ENCODE measurements at places on chromosomes 12 and 14.

- H3K36me3 ChIP-seq = no peaks in the 10 kb centered on the region
- no peaks in the 10 kb centered on the region for H3K27me3 ChIP-seq
- no peak overlapping the region for H3K4me3 ChIP-seq
- DNase-seq = no peak
- peaks cover 11% of the 10 kb centered on the region for H3K4me1 ChIP-seq
Observed at GRCh38 chr12:42141981-42142606, 2.6 kb downstream of the GXYLT1 start.

DNA sequence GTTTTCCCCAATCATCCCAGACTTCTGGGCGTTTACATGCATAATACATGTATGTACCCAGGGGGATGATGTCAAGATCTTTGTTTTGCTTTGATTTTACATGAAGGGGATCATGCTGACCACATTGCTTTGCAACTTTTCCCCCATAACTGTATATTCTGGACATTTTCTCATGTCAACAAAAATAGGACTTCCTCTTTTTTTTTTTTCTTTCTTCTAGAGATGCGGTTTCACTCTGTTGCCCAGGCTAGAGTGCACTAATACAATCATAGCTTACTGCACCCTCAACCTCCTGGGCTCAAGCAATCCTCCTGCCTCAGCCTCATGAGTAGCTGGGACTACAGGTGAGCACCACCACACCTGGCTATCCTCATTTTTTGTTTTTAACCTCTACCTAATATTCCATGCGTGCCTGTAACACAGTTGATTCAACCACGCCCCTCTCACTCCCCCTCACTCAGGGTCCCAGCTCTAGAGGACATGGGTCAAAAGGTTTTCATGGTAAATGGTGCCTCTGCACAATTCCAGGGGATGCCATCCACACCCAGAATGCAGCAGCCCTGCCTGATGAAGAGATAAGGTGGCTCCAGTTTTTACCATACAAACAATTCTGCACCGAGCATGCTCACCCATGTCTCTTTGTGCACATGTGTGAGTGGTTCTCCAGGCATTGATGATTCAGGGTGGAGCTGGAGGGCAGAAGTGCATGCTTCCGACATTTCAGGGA is 32.0 kb upstream of the CIPC start:
- no peak for DNase-seq
- no peaks in the 10 kb centered on the region for H3K36me3 ChIP-seq
- no peak overlapping the region for H3K27ac ChIP-seq
- H3K27me3 ChIP-seq = no peaks in the 10 kb centered on the region
- peaks cover 11% of the 10 kb centered on the region for H3K4me1 ChIP-seq

DNA sequence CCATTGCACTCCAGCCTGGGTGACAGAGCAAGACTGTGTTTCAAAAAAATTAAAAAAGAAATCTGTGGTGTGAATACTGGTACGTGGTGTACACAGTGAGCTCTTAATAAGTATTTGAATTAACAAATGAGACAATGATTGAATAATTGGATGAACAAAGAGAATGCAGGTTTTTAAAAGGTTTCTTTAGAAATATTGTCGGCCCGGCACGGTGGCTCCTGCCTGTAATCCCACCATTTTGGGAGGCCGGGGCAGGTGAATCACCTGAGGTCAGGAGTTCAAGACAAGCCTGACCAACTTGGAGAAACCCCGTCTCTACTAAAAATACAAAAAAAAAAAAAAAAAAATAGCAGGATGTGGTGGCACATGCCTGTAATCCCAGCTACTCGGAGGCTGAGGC is 6.6 kb downstream of the HIF1A start:
- H3K4me1 ChIP-seq = peaks cover 53% of the 10 kb centered on the region
- H3K27ac ChIP-seq = no peak overlapping the region
- no peak for DNase-seq
- no peaks in the 10 kb centered on the region for H3K27me3 ChIP-seq
- H3K4me3 ChIP-seq = no peak overlapping the region

- peaks cover 37% of the 10 kb centered on the region for H3K4me1 ChIP-seq
- no peaks in the 10 kb centered on the region for H3K36me3 ChIP-seq
- peak overlapping the region; percentile 38 for H3K27ac ChIP-seq
- DNase-seq = no peak
- no peak overlapping the region for H3K4me3 ChIP-seq
Observed at GRCh38 chr14:52834440-52834842, 43.0 kb upstream of the GNPNAT1 start.

- no peak overlapping the region for H3K4me3 ChIP-seq
- H3K4me1 ChIP-seq = no peaks in the 10 kb centered on the region
- H3K27me3 ChIP-seq = no peaks in the 10 kb centered on the region
- H3K27ac ChIP-seq = no peak overlapping the region
- no peak for DNase-seq
- H3K36me3 ChIP-seq = no peaks in the 10 kb centered on the region
Observed at GRCh38 chr12:109510196-109510595, 32.8 kb downstream of the UBE3B start.

GRCh38 chr12:5073853-5074252 is 30.2 kb downstream of the KCNA5 start:
- no peaks in the 10 kb centered on the region for H3K27me3 ChIP-seq
- DNase-seq = peak; percentile 57
- peaks cover 32% of the 10 kb centered on the region for H3K4me1 ChIP-seq
- H3K27ac ChIP-seq = no peak overlapping the region
- no peaks in the 10 kb centered on the region for H3K36me3 ChIP-seq

DNA sequence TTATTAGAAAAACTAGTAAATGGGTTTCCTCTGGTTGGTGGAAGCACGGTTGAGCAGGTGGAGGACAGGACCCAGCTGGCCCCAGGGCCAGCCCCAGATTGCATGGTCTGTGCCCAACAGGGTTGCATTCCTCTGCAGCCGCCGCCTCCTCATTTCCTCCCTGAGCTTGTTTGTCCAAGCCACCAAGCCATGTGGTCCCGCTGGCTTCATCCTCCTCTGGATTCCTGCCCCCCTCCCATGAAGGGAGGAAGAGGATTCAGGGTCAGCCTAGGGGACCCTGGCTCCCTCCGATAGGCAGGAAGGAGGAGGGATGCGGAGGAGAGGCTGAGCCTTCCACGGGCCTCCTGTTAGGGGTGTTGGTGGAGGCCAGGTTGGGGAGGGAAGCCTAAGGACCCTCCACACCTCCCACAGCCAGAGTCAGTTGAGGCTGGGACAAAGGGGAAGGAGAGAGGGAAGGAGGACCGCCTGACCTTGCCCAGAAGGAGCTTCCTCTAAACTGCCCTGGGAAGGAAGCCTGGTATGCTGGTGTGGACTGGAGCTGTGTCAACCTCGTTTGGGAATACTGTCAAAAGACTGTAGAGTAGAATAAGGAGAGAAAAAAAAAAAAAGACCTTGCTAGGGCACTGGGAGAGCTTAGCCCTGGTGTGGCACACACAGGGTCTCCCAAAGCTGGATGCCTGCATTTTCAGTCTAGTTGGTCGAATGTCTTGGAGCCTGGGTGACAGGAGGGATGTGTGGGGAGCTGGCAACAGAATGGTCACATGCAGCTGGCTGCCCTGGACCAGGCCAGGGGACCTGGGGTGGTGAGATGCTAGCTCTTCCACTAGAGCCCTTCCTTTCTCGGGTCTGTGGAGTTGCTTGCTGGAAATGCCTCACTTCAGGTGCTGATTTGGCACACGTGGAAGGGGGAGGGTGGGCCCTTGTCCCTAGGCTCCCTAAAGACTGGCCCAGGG is 42.4 kb downstream of the PLEKHG3 start:
- no peak for DNase-seq
- no peaks in the 10 kb centered on the region for H3K4me1 ChIP-seq
- no peak overlapping the region for H3K27ac ChIP-seq
- H3K27me3 ChIP-seq = no peaks in the 10 kb centered on the region

DNA sequence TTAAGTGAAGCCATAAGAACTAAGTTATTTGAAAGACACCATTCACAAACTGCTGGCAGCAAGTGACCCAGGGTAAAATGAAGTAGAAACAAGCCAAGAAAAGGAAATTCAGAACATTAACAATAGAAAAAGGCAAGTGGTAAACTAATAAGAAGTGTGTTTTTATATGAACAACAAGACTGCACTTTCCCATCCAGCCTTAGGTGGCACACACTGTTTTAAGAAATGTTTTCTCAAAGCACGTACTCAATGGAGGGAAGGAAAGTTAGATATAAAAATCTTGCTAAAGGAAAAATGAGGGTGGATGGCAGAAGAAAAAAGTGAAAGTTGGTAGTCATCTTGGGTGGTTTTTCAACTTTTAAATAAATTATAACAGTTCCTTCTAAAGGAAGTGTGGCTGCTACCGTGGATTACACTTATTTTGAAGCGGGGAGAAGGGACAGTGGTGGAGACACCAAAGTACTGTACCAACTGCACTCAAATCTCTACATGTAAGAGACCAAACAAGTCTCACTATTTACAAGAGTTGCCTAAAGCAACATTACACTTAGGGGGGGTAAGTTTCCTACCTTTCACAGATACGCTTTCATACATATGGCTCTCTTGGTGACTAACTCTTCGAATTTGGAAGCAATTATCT is 58.8 kb downstream of the SEL1L start:
- no peaks in the 10 kb centered on the region for H3K27me3 ChIP-seq
- H3K36me3 ChIP-seq = no peaks in the 10 kb centered on the region
- no peaks in the 10 kb centered on the region for H3K4me1 ChIP-seq
- no peak overlapping the region for H3K27ac ChIP-seq

GRCh38 chr12:77218278-77218677 is 152.9 kb upstream of the E2F7 start:
- peaks cover 5% of the 10 kb centered on the region for H3K4me1 ChIP-seq
- no peaks in the 10 kb centered on the region for H3K36me3 ChIP-seq
- no peak overlapping the region for H3K4me3 ChIP-seq
- no peaks in the 10 kb centered on the region for H3K27me3 ChIP-seq
- no peak overlapping the region for H3K27ac ChIP-seq

DNA sequence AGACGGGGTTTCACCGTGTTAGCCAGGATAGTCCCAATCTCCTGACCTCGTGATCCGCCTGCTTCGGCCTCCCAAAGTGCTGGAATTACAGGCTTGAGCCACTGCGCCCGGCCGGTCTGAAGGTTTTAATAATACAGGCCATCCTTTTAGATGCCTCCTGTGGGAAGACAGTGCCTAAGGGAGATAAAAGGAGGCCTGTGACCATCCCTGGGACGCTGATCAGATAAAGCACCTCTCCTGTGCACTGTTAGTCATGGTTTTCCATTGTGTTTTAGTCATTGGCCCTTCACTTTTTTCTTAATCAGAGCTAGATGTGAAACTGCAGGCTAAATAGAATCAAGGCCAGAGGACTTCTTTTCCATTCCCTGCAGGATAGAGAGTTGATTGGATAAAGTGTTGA is 7.6 kb upstream of the ACADS start:
- no peak overlapping the region for H3K4me3 ChIP-seq
- peaks cover 6% of the 10 kb centered on the region for H3K36me3 ChIP-seq
- H3K27me3 ChIP-seq = no peaks in the 10 kb centered on the region
- no peak overlapping the region for H3K27ac ChIP-seq

- H3K27me3 ChIP-seq = no peaks in the 10 kb centered on the region
- no peaks in the 10 kb centered on the region for H3K36me3 ChIP-seq
- no peak for DNase-seq
Observed at GRCh38 chr12:12046401-12046800, 24.3 kb upstream of the BCL2L14 start.

GRCh38 chr14:29925736-29926135 is 1.9 kb downstream of the PRKD1 start:
- DNase-seq = peak; percentile 23
- no peaks in the 10 kb centered on the region for H3K36me3 ChIP-seq
- no peak overlapping the region for H3K27ac ChIP-seq
- H3K4me3 ChIP-seq = peak overlapping the region; percentile 97
- peaks cover 22% of the 10 kb centered on the region for H3K4me1 ChIP-seq

DNA sequence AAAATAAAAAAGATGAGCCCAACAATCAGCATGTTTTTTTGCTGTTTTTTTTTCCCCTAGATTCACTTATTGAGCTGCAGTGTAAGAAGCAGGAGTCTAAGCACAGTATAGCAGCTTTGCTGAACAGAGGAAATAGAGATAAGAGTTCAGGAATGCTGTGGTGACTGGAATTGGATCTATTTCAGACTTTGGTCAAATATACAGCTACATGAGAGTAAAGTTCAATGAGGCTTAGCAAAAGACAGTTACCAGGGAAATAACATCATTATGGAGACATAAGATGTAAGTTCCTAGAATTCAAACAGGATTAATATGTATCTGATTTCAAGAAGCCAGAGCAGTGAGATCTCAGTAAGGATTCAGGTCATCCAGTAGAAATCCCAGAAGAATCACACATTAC is 613.0 kb downstream of the RPS29 start:
- H3K27ac ChIP-seq = no peak overlapping the region
- H3K36me3 ChIP-seq = no peaks in the 10 kb centered on the region
- no peak overlapping the region for H3K4me3 ChIP-seq
- H3K27me3 ChIP-seq = no peaks in the 10 kb centered on the region
- no peak for DNase-seq

GRCh38 chr12:11446372-11446771 is 51.0 kb upstream of the PRB2 start:
- no peak overlapping the region for H3K4me3 ChIP-seq
- DNase-seq = no peak
- H3K4me1 ChIP-seq = peaks cover 2% of the 10 kb centered on the region
- no peaks in the 10 kb centered on the region for H3K27me3 ChIP-seq
- no peak overlapping the region for H3K27ac ChIP-seq
- H3K36me3 ChIP-seq = no peaks in the 10 kb centered on the region

GRCh38 chr12:106194351-106194750 is 53.5 kb downstream of the CKAP4 start:
- H3K36me3 ChIP-seq = no peaks in the 10 kb centered on the region
- H3K27me3 ChIP-seq = no peaks in the 10 kb centered on the region
- DNase-seq = no peak

DNA sequence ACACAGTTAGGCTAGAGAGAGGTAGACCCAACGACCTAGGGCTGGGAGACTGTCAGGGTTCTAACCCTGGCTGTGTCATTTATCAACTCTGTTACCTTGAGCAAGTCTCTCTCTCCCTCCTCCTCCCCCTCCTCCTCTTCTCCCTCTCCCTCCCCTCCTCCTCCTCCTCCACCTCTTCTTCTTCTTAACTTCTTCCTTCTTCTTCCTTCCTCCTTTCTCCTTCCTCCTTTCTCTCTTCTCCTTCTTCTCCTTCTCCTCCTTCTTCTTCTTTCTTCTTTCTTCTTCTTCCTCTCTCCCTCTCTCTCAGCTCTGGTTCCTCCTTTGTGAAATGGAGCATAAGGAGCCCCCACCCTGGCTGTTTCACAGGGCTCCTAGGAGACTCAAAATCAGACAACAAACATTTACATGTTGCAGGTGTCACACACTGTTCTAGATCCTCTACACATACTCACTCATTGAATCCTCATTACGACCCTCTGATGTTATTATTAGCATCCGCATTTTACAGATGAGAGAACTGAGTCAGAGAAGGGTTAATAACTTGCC is 2.2 kb upstream of the KCNH3 start:
- H3K27me3 ChIP-seq = peaks cover 74% of the 10 kb centered on the region
- no peak overlapping the region for H3K27ac ChIP-seq
- H3K4me3 ChIP-seq = no peak overlapping the region
- no peak for DNase-seq
- H3K4me1 ChIP-seq = peaks cover 6% of the 10 kb centered on the region

DNA sequence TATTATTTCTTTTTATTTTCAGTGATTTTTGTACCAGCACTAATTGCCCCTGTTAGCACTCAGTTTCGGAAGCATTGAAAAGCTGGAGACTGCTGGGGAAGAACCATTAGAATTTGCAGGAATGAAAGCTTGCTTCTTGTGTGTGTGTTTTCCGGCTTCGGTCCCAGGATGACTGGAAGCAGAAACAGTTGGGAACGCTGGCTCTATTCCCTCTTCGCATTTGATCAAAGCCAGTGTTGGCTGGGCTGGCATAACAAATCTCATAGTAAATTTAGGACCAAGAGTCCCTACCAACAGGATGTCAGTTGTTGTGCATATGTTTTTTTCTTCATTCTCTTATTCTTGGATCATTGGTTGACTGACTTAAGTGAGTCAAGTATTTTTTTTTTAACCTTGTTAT is 53.6 kb upstream of the TRAF3 start:
- no peaks in the 10 kb centered on the region for H3K4me1 ChIP-seq
- no peak for DNase-seq
- H3K4me3 ChIP-seq = no peak overlapping the region
- no peaks in the 10 kb centered on the region for H3K27me3 ChIP-seq
